DMS 273 treated with DMSO at 0.1 percent for 48 hours (cell line): ENCODE measurements at places on chromosomes 12 and 14.

DNA sequence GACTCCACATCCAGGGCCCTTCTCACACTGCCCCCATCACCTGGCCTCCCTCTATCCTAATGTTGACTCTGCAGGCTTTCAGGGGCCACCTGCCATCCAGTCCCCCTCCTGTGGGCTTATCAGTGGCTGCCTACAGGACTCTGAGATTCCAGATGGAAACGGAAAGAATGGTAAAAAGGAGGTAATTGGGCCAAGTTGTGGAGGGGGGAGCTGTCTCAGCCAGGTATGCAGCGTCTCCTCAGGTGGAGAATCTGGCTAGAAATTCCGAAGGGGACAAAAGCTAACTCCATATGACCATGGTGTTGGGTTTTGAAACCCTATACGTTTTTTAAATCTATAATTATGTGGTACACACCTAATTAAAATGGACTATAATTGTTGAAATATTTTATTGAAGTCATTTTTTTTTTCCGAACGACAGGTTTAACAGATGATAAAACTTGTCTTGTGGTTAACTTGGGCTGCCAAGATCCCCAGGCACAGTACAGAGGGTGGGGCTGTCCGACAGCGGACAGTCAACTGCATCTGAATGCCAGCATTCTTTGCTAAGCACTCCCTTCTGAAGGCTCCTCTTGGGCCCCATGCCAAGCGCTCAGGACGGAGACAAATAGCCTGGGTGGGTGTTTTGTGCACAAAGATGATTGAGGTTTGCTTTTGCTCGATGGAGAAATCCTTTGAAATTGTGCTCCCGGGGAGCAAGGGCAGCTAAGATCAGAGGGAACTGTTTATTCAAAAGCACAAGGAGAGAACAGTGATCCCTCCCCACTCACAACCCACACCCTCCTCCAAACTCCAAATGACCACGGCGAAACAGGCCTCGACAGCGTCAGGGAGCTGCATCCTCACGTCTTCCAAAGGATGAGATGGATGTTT, 365.6 kb downstream of the BCL11B start:
- DNase-seq, result no peak

- DNase-seq, result no peak
These were observed 2.4 kb downstream of the KRT73 start for GRCh38 chr12:52615912-52616311.

- no peak for DNase-seq
These were observed 39.8 kb downstream of the PRIMA1 start for GRCh38 chr14:93748208-93749075.

GRCh38 chr12:49121047-49121696, 10.0 kb downstream of the TUBA1B start:
- DNase-seq, result peak; percentile 15

- DNase-seq, result no peak
These were observed 338.4 kb downstream of the FUT8 start for GRCh38 chr14:65750906-65751305.

- DNase-seq, result no peak
These were observed 58.1 kb downstream of the SPTB start for GRCh38 chr14:64821651-64822050.

DNA sequence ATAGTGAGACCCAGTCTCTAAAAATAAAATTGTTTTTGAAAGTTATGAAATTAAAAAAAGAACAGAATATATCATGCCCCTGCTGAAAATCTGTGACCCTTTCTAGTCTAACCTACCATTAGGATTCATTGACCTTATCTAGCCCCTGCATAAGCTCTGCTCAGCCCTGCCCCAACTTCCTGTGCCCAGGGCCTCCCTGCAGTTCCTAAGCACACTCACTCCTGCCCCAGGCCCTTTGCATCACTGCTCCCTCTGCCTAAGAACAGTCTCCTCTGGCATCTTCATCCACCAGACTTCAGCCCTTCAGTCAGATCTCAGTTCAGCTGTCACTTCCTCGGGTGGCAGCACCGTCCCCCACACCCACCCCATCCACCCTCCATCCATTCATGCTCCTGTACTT, 55.4 kb downstream of the SCARB1 start:
- no peak for DNase-seq

DNA sequence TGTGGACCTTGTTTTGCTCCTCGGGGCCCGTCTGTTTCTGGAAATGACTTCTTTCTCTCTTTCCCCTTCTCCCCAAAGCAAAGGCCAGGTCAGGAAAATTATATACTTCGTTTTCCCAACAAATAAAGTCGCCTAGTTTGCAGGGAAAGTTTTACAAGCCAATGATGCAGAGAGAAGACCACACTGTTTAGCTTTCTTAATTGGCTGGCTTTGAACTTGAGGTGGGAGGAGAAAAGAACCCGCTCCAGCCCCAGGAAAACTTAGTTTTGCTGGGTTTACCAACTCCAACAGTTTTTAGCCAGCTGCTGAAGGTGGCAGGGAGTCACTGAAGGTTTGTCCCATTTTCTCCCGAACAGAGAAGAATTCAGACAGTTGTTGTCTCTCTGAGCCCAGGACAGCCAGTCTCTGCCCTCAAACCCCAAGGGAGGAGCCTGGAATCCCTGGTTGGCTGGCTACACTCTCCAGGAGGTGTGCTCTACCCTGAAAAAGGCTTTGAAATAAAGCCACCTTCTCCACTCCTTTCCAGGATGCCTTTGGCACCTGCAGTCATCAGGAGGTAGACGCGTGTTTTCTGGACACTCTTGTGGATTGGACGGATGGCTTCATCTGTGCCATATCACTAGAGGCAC, 24.8 kb downstream of the BCL11B start:
- DNase-seq, result no peak

GRCh38 chr12:6948873-6949594, 2.1 kb upstream of the PTPN6 start:
- DNase-seq, result no peak

GRCh38 chr12:18261273-18261672, at the start of gene PIK3C2G:
Gene PIK3C2G (plus strand): TSS chr12:18261518. CDS start chr12:18282082, 20,564 bp downstream.
- no peak for DNase-seq

GRCh38 chr12:54561164-54561563, 11.8 kb downstream of the PDE1B start:
- DNase-seq, result no peak

DNA sequence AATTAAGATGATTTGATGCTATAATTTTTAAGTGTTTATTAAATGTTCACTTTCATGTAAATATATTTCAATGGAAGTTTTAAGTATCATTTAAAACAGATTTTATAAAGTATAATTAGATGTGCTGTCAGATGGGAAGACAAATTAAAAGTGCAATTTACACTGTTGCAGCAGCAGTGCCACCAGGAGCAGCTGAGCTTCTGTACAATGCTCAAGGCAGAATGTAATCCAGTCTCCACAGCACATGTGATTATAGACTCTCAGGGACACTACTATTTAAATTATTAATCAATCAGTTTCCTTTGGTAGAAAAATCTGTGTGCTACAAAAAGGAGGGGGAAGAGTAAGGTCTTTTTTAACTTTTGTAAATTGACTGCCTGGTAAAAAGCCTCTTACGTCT, 285.7 kb upstream of the USP15 start:
- no peak for DNase-seq

DNA sequence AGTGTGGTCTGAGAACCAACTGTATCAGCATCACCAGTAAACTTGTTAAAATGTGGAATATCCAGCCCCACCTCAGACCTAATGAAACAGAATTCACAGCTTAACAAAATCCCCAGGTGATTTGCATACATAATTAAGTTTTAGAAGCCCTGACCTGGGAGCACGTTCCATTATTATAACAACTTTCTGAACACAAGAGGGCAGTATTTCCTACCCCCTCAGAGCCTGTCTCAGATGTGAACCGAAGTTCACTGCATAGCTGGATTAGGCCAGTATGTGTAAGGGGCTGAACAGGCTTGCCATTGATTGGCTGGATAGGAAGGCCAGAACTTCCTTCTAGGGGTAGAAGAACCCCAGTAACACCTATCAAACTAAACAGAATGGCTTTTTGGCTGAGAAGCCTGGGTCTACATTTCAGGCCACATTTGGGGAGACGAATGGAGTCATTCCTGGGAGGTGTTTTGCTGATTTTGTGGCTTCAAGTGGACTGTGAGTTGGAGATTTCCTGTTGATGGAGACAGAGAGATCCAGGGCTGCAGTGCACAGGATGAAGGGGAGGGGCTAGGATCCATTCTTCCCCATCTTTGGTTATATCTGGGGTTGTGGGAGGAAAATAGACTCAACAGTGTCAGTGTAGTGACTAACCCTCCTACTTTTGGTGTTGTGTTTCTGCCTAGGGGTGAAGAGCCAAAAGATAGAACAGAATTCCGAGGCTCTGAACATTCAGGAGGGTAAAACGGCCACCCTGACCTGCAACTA, 94.7 kb upstream of the OR4E1 start:
- DNase-seq, result no peak

- DNase-seq, result peak; percentile 83
These were observed 53.3 kb upstream of the CDKN3 start for GRCh38 chr14:54343272-54344121.

- DNase-seq, result no peak
These were observed 1.7 kb downstream of the OTX2 start for GRCh38 chr14:56808383-56809269.

- no peak for DNase-seq
These were observed 92.0 kb downstream of the IRF2BPL start for GRCh38 chr14:76936483-76936882.

GRCh38 chr14:49463146-49463545, 123.0 kb downstream of the RPS29 start:
- no peak for DNase-seq

- DNase-seq, result no peak
These were observed 37.9 kb downstream of the PITPNM2 start for GRCh38 chr12:123113026-123113425.

DNA sequence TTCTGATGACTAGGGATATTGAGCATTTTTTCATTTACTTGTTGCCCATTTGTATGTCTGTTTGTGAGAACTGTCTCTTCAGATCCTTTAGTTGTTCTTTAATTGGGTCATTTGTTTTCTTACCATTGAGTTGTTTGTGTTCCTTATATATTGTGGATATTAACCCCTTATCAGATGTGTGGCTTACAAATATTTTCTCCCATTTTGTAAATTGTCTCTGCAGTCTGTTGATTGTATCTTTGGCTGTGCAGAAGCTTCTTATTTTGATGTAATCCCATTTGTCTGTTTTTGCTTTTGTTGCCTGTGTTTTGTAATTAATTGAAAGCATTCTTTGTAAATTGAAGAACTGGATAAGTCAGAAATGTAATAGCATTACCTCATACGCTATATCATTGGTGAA, 459.1 kb upstream of the FOXG1 start:
- DNase-seq, result no peak

DNA sequence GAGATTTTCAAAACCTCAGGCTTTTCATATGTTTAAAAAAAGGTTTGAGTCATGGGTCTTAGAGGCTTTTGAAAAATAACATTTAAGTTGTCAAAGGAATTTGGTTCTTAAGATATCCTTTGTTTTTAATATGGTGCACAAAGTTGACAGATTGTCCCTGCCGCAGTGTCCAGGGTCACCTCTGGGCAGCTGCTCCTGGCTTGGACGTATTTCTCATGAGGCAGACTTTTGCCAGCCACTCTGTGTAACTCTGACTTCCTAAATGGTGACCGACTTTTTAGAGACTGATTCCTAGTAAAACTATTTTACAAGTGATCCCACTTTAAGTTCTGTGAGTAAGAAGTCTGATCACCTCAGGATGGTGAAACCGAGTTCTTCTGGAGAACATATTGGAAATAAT, 27.5 kb downstream of the XRCC3 start:
- no peak for DNase-seq
